Activated CD4-positive, alpha-beta memory T cell treated with anti-CD3 and anti-CD28 coated beads for 36 hours (primary cell): ENCODE measurements at places on chromosomes 11 and 22.

DNA sequence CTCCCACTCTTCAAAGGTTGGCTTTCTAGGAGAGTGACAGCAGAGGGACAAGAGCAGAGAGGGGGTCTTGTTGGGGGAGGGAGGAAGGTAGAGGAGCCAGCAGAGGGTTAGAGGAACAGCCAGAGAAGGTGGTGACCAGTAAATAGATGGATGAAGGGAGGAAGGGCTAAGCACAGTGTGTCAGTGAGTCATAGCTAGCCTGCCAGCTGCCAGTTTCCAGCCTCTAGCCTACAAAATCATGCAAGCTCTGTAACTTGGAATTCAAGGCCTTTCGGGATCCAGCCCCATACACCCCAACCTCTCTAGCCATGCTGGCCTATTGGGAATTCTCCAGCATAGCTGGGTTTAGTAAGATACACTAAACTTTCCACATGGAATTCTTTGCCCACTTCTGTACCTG, 147.4 kb upstream of the TEAD1 start:
- no peak for DNase-seq

DNA sequence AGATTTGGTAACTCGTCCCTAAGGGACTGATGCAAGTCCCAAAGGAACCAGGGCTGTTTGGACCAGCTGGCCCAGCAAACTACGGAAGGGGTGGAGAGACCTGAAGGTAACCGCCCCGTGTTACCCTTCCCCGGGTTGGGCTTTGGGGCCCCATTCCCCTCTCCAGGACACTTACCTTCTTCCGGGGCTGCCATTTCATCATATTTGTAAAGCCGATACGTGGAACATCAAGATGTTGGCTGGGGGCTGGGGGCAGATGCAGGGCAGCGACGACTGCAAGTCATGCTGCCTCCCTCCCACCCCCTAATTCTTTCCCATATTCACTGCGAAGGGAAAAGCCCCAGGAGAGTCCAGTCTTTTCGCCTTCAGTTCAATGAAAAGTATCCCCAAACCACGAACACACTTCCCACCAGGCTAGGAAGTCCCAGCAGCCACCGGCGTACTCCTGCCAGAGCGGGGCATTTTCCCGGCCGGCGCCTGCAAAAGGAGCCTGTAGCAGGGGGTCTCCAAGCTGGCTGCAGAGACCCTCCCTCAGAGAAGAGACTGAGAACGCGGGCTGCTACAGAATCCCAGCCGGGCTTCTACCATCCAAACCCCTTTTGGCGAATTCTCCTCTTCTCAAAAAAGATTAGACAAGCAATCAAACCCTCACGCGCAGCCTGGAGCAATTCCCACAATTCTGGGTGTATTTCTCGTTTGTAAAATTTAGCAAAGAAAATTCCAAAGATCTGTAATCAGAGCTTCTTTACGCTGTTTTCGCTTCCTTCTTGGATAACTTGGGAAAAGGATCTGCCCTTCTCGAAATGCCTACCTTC, 236.7 kb downstream of the TTC28 start:
- peak; percentile 24 for DNase-seq

- DNase-seq, result no peak
Measured at GRCh38 chr22:46774980-46775849, 12.8 kb downstream of the TBC1D22A start.

- no peak for DNase-seq
Measured at GRCh38 chr11:30635401-30635989, 49.3 kb upstream of the MPPED2 start.

GRCh38 chr22:46848197-46848596, 85.7 kb downstream of the TBC1D22A start:
- DNase-seq, result no peak

GRCh38 chr11:34898474-34898873, 17.7 kb downstream of the APIP start:
- no peak for DNase-seq

- no peak for DNase-seq
Measured at GRCh38 chr11:10526974-10527918, 13.7 kb downstream of the RNF141 start.

DNA sequence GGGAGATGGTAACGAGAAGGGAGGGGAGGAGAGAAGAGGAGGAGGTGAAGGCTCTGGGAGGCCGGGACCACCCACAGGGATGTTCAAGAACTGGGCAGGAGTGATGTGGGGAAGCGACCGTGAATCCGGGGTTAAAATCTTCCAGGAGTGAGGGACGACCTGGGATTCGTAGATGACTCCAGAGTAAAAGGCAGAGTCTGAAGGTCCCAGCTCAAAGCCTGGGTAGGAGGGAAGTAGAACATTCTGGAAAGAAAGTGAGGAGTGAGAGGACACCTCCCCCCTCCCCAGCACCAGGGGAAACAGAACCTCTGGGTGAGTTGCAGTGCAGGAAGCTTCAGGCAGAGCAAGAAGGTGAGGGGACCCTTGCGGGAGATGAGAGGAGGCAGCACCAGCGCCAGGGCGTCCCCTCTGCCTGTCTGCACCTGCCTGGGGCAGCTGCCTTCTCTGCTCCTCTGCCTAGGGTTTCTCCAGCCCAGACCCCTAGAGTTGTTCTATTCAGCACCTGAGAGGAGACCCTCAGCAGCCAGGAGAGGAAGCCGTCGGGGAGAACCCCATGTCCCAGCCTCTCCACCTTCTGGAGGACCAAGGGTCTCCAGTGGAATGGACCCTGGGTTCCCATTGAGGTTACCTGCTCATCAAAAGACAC, 49.7 kb downstream of the LINC01488 start:
- DNase-seq, result no peak

- no peak for DNase-seq
Measured at GRCh38 chr11:119624102-119624615, 104.8 kb downstream of the NECTIN1 start.

- peak; percentile 46 for DNase-seq
Measured at GRCh38 chr22:34414467-34415440, 494.5 kb upstream of the LARGE1 start.

- DNase-seq, result peak; percentile 76
Measured at GRCh38 chr22:40024201-40025061, 29.7 kb downstream of the FAM83F start.

DNA sequence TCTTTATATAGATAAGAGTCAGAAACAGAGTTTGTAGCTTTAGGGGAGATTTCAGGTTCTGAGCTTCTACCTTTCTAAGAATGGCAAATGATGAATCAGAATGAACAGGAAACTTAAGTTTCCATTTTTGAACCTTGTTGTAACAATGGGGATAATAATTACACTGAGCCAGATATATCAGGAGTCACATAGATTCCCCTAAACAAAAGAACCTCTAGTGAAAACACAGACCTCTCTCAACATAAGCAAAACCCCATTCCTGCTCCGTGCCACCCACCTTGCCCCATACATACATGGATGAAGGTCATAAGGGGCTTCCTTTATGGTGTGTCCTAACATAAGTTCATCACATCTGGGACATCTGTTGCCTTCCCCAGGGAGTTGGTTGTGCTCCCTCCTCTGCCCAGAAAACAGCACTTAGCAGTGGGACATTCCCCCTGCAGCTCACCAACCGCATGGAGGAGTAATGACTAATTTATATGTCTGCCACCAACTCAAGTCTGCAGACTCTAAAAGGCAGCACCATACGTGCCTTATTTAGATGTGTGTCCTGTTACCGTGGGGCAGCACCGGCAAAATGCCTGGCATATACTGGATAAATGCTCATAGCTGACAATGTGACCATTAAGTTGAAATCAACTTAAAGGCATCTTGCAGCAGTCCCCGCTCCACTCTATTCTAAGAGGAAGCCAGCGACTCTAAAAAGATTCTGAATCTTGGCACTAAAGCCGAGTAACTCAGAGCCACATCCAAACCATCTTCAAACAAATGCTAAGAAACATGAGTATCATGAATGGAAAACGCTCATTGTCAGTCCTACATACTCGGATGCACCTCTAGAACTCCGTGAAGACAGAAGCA, 8.0 kb downstream of the JAML start:
- peak; percentile 78 for DNase-seq

DNA sequence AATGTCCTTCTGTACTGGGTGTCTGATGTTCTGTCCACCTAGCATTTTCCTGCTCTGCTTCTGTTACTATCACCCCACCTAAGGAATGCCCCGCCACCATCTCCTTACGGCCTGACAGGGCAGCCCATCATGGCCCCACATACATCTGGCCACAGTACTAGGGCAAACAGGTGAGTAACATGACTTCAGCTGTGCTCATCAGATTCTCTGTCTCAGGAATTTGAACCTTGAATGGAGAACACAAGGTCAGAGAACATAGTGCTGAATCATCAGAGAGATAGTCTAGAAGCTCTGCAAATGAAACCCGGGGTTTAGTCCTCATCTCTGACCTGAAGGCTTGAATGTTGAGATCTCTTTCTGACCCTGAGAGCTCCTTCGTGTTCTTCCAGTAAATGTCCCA, 32.4 kb downstream of the ZC3H12C start:
- no peak for DNase-seq

DNA sequence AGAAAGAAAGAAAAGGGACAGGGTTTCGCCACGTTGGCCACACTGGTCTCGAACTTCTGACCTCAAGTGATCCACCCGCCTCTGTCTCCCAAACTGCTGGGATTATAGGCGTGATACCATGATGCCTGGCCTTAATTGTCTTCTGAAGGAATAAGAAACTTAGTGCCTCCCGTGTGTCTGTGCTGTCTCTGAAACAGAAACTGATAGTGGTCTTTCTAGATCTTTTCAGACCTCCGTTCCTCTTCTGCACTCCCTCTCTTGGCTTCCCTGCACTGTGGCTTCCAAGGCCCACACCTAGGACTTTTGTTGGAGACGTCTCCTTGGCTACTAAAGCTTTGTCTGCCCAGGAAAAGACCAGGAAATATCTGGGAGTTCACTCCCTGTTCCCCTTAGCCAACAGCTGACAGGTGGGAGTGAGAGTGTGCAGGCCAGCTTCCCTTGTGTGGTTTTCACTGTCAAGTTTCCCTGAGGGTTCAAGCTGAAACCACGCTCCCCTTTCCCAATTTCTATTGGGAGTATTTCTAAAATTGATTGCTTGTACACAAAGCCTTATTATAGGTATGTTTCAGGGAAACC, 10.1 kb upstream of the HTR3B start:
- no peak for DNase-seq

DNA sequence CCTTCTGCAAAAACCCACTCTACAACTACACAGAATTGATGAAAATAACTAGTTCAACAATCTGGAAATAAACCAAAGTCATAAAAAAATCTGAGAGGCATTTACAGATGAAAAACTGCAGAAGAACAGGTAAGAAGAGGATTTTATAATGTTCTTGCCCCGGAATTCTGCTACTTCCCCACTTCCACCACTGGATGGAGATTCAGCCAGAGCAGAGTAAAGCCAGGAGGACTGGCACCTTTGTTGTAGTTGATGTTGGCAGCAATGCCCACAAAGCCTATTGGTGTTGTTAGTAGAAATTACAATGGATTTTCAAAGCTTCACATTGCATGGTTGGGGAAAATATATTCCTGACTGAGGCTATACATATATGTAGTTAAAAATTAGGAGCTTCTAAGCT, 640.2 kb downstream of the LRRC4C start:
- no peak for DNase-seq

DNA sequence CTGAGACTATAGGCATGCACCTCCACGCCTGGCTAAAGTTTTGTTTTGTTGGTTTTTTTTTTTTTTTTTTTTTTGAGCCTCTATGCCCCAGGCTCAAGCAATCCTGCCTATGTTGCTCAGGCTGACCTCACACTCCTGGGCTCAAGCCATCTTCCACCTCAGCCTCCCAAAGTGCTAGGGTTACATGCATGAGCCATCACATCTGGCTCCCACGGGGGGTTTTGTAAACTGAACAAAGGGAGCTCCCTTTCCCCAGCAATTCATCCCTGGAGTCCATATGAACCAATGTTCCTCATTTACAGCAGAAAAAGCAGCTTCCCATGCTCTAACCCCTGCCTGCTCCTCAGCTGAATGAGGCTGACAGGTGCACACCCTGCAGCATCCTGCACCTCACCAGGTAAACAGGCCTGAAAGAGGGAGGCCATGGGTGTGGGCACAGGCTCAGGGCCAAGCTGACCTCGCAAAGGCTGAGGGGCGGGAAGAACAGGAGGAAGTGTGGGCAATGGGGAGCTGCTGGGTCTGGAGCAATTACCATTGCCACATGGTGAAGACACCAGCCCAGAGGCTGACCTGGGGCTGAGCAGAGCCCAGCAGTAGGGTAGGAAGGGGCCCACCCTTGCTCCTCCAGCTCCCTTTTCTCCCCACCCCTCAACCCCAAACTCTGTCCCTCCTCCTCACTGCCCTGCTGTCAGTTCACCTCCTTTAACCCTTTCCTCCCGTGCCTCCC, 58.2 kb downstream of the RBX1 start:
- DNase-seq, result no peak
